ENCODE measurements at places on chromosomes 16 and 17. TPM values are rescaled to one million over a fixed set of nuclear protein-coding genes. Genes with fewer than 3 reads are reported as not detected.
A peak's percentile ranks its signal among the peaks of the same experiment; 100 is the strongest.

GRCh38 chr16:81040131-81040530 lies 4.5 kb downstream of the ATMIN start:
- peak; percentile 3 for ATAC-seq

GRCh38 chr16:55323637-55324271 lies at the start of gene IRX6:
Gene IRX6, plus strand, starts transcription at chr16:55324203. Its CDS starts 889 bp downstream, at chr16:55325092.
- peak; percentile 89 for ATAC-seq

- ATAC-seq: peak; percentile 20
These were observed 70.5 kb downstream of the GAS7 start for GRCh38 chr17:10127819-10128425.

Gene TMEM235
- not detected for total RNA-seq

- ATAC-seq: no peak
These were observed 46.6 kb upstream of the LCMT1 start for GRCh38 chr16:25064937-25065336.

Gene AANAT
- total RNA-seq: 1.8 TPM

Gene NOS2
- 0.50 TPM for total RNA-seq

Gene KRTAP4-1
- 0.85 TPM for total RNA-seq

DNA sequence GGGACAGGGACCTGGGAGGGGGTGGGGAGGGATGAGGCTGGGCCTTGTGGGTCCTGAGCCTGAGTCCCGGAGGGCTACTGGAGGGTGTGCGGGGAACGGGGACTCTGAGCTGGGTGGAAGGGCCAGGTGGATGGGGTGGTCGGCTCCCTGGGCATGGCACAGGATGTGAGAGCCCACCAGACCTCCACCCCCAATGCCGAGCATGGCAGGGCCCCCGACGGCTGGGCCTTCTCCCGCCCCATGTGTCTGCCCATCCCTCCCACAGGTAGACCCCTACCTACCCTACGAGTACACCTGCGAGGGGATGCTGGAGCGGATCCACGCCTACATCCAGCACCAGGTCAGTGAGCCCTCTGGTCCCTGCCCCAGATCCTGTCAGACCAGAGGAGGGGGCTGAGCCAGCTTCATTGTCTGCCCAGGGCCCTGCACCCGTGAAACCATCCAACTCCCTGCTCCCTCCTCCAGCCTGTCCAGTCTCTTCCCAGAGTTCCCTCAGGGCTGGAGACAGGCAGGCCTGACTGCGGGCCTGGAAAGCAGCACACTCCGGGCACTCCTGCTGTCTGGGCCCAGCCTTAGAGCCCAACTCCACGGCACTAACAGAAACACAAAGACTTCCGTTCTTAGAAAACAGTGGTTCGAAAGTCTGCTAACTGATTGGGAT lies 78.0 kb downstream of the MGAT5B start:
- ATAC-seq: no peak

Data from motor neuron (in vitro differentiated cells).